Temporal lobe (tissue), 4 donors: ENCODE measurements at places on chromosomes 1 and 21. TPM values are rescaled to one million over a fixed set of nuclear protein-coding genes. Genes with fewer than 3 reads are reported as not detected.

The CHIA gene
- not detected for total RNA-seq

The KRTAP7-1 gene
- not detected for total RNA-seq

The HSD3B2 gene
- total RNA-seq: not detected

The MYOCOS gene
- under 0.01 TPM for total RNA-seq

The ALDH4A1 gene
- 4.9 TPM for total RNA-seq

The DPH5 gene
- total RNA-seq: 19.4 TPM

The SPRR2E gene
- not detected for total RNA-seq

The PLA2G2C gene
- total RNA-seq: not detected

The PFKL gene
- total RNA-seq: 96.4 TPM

The ZNF593OS gene
- not detected for total RNA-seq
